CD4-positive, alpha-beta T cell treated with Interleukin-10 for 1 hour (primary cell): ENCODE measurements at places on chromosomes 5 and 9.

- no peak for DNase-seq
Measured at GRCh38 chr5:17796757-17797396, 162.6 kb downstream of the TAF11L14 start.

- DNase-seq = no peak
Measured at GRCh38 chr9:130186051-130186450, 13.8 kb downstream of the NCS1 start.

- no peak for DNase-seq
Measured at GRCh38 chr5:168916266-168916665, 337.1 kb upstream of the PANK3 start.

DNA sequence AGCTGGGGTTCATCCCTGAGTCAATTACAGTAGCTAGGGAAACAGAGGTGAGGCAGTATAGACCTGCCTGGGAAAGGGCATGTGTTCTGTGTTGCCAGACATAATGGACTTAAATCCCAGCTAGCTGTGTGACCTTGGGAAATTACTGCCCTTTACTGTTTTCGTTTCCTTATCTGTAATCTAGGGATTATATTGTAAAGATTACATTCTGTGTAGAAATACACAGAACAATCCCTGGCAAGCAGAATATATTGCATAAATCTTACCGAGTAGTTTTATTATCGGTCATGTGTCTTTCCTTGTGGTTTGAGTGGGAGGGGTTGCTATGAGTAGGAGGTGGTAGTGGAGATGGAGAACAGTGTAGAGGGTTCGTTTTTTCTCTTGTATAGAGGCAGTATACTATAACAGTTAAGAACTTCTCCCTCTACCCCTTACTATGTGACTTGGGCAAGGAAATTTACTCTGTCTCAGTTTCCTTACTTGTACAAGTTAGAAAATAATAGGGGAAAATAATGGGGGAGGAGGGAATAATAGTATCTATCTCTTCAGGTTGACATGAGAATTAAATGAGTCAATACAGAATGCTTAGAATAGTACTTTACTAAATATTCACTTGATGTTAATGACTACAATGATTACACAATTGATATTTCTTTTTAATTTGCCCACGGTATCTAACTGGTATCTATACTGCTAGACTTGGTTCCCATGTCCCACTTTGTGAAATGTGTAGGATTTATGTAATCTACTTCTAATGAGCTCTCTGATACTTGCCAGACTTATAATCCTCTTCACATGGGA, 7.1 kb upstream of the DMXL1 start:
- no peak for DNase-seq

- DNase-seq = no peak
Measured at GRCh38 chr5:176948458-176948857, 49.3 kb upstream of the HK3 start.

DNA sequence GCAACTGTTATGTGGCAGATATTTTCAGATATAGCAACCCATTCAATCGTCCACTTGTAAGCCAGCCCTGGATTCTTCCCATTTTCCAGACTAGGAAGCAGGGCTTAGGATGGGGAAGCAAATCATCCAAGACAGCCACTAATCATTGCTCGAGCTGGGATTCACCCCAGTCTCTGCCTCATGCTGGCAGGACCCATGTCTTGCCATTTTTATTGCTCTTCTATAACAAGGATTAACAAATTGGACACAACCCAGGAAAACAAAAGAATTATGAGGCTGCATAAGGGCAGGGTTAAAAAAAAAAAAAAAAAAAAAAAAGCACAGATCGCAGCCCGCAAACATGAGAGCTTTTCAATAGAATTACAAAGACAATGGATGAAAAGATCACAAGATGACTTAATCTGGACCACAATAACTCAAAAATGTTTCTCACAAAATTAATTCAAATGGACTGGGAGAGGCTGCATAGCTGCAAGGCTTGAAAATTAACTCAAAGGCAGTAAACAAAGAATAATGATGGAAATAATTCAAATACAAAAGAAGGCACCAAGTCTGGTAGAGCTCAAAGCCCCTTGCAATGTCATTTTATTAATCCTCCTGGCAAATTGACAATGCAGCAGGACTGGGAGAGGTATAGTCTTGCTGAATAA, 40.7 kb downstream of the ASTN2 start:
- DNase-seq = no peak

GRCh38 chr5:141355641-141356040, 820 bp downstream of the PCDHGA4 start:
- DNase-seq = no peak

DNA sequence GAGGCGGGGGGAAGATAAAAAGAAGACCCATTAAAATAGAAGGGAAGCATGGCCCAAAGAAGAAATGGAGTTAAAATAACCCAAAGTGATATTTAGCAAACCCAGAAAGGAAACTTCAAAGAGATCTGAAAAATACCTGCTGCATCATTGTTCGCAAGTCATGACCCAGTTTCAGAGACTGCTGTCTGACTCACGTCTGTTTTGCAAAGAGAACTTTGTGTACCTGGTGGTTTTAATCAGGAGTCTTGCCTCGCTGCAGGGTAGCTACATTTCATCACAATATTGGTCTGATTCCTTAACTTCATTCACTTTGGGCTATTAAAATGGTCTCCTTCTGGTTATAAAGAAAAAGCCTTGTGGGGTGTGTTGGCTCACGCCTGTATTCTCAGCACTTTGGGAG, 461.1 kb upstream of the DAP start:
- DNase-seq = no peak

GRCh38 chr5:143290125-143290524, 113.4 kb downstream of the NR3C1 start:
- DNase-seq = no peak

- no peak for DNase-seq
Measured at GRCh38 chr9:116144555-116144954, 9.0 kb upstream of the PAPPA start.

DNA sequence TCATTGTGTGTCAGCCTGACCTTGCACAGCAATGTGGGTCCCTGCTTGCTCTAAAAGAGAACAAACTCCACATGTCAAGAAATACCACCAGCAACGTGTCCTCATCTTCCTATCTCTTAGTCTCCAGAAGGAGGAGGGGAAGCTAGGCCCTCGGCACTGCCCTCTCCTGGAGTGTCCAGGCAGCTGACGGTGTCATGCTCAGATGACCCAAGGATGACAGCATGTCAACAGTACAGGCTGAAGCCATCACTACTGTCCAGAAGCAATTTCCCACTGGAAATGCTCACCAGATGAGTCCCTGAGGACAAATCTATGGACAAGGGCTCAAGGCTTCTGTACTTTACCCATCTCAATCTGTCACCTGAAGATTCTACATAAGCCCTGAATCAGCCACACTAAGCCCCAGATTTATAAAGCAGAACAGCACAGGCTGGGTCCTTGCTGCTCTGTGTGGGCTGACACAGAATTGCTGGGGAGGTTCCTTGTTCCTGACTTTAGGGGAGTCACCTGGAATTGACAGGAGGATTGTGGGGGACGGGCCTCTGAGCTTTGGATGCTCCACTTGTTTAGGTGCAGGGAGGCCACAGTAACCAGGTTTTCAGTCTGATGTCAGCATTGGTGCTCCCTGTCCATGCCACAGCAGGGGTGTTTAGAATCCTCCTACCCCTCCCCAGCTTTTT, 210.2 kb downstream of the DAB2IP start:
- no peak for DNase-seq

DNA sequence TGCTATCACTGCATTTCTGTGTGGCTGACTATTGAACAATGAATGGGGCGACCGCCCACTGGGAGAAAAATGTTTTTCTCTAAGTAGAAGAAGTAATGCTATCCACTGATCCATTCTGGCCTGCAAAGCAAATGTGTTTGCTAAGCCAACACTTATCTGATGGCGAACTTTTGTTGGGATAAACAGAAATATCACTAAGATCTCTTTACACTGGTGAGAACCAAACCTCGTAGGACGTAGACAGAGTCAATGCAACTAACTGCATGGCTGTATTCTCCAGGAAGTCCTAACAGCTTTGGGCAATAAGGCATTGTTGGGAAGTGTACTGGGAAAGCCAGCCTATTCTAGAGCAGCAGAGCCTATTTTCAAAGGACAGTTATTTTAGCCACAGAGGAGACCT, 77.7 kb downstream of the ANKH start:
- DNase-seq = no peak

- no peak for DNase-seq
Measured at GRCh38 chr5:53130266-53130665, 20.7 kb upstream of the MOCS2 start.

- no peak for DNase-seq
Measured at GRCh38 chr9:2319421-2319820, 302.2 kb upstream of the VLDLR start.

GRCh38 chr5:57880216-57880615, 397.6 kb upstream of the ACTBL2 start:
- DNase-seq = no peak

DNA sequence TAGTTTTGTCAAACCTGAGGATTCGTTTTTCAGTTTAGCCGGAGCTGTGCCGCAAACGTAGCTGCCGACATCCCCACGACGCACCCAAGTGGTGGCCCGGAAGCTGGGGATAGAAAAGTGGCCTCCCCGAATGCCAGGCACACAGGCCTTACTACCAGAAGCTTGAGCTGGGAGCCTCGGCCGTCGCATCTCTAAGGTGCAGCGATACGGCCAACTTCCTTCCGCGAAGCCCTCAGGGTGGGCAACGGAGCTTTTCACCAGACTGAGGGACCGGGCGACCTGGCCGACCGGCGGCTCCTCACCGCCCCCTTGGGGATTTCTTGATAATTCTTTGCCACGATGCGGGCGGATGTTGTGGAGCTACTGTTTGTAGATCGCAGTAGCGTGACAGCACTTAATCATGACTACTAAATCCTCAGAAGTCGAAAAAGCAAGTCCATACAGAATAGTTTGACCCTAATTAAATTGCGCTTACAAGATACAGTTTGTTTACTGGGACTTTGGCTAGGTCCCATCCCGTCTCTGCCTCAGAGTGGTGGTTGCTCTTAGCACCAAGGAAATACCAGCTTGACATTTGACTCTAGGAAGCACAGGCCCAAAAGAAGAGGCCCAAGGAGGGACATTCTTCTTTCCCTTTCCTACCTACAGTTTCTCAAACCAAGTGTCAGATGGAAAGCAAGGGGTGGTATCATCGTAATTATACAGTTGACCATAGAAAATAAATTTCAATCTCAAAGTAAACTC, 613 bp upstream of the TMEM267 start:
- peak; percentile 89 for DNase-seq

DNA sequence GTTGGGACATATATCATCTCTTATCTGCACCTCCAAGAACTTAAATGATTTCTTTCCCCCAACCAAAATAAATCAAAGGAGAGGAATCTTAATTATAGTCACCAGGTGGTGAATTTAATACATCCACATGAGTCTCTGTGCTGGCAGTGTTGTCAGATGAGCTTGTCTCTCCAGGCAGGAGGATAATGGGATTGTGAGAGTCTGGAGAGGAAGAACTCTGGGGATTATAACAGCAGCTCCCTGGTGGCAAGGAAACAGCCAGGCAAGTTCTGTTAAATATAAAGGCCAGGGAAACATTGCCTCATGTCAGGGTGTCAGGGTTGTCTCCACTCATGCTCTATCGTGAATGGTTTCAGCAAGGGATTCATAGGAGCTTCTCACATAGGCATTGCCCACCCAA, 80.8 kb downstream of the TLR4 start:
- DNase-seq = no peak

DNA sequence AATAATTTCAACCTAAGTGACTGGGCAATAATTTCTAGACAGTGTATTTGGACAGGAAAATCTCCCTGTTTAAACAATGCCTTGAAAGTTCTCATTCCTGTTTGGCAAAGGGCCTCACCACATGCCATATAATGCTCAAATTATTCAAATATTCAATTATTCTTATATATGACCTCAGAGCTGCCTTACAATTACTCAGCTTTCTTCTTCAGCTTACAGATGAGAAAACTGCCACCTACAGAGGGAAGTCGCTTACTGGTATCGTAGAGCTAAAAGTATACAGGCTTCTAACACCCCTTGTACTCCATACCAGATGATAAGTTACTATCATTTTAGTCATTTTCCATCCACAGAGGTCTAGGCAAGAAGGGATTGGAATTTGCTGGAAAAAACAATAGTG, 830.3 kb downstream of the BRINP1 start:
- DNase-seq = no peak

DNA sequence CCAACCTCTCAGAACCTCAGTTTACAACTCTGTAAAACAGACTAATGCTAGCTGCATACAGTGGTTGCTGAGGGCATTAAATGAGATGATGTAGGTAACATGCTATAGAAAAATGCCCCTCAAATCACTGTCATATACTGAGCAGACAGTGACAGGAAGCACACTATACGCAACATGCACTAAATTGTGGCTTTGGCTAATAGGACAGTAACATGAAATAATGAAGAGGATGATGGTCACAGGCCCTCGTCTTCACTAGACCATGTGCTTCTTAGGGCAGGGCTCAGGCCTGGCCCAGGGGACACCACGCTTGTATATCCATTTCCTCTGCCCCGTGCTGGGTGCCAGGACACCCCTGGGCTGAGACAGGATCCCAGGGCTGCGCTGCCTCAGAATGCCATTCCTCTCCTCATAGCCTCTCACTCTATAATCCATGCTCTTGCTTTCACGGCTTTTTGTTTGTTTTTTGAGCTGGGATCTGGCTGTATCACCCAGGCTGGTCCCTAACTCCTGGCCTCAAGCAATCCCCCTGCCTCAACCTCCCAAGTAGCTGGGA, 18.9 kb downstream of the CSF1R start:
- DNase-seq = no peak
